M059J (cell line): ENCODE measurements at places on chromosomes 11 and 22. TPM values are rescaled to one million over a fixed set of nuclear protein-coding genes. Genes with fewer than 3 reads are reported as not detected.

DNA sequence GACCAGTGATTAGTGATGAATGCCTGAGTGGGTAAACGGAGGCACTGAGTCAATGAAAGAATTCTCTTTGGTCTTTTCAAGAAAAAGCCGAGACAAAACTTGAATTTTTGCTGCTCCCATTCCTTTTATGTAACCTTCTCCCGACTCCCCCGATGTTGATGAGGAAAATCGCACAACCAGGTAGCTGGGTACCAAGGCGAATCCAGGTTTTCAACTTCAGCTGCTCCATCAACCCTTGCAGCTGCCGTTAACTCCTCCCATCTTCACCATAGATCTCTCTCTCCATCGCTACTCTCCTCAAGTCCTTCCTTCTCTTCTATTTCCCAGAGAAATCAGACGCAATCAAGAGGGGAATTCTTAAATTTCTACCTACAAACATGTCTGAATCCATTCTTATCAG is 611 bp upstream of the USP2 start:
- no peak for DNase-seq

DNA sequence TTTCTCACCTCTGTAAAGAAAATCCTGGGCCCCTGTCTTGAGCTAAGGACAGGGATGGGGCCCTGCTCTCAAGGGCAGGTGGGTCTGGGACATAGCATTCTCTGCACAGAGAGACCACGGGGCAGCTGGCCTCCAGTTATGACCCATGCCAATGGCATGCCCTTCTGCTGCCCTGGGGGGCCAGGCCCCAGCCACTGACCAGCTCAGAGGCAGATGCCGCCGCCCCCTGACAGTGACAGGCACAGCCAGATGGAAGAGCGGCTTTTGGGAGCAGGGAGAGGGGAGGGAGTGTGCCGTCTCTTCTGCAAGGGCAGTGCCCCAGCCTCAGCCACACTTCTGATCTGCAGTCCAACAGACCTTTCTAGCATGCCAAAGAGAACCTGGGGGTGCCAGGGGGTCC is 114.8 kb upstream of the NAV2 start:
- peak; percentile 89 for DNase-seq

GRCh38 chr22:29732883-29733282 is 13.1 kb downstream of the CABP7 start:
- no peak for DNase-seq

DNA sequence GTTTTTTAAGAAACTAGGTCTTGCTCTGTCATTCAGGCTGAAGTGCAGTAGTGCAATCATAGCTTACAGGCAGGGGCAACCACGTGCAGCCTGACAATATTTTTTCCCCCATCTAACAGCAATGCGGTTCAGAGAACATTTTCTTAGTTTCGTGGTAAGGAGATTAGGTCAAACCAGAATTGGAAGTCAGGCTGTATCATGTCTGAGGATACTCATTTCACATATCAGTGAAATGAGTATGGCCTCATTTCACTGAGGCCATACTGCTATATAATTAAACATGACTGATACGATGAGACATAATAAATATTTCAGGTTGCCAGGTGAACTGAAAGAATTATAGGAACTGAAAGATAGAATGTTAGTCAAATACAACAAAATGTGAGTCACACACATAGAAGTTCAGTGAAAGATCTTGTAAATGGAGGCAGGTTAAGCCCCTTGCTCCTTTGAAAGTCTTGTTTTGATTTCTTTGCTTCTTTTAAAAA is 32.5 kb upstream of the IZUMO1R start:
- DNase-seq: no peak

GRCh38 chr11:112255067-112255720 is 5.5 kb downstream of the PLET1 start:
- peak; percentile 83 for DNase-seq

TYR gene
- total RNA-seq: not detected in 2 replicates

ART1 gene
- total RNA-seq: not detected in 2 replicates

NXPE2 gene
- not detected in 2 replicates for total RNA-seq

CRYBB2 gene
- 0.30 TPM in 1 of 2 replicates, not detected in the other for total RNA-seq

HTR3A gene
- total RNA-seq: not detected in 2 replicates
